ENCODE measurements at places on chromosomes 6 and 20. TPM values are rescaled to one million over a fixed set of nuclear protein-coding genes. Genes with fewer than 3 reads are reported as not detected.

SMIM28 gene
- total RNA-seq: not detected

- no peak for DNase-seq
Observed at GRCh38 chr6:170572704-170573466, 11.6 kb downstream of the PDCD2 start.

DNA sequence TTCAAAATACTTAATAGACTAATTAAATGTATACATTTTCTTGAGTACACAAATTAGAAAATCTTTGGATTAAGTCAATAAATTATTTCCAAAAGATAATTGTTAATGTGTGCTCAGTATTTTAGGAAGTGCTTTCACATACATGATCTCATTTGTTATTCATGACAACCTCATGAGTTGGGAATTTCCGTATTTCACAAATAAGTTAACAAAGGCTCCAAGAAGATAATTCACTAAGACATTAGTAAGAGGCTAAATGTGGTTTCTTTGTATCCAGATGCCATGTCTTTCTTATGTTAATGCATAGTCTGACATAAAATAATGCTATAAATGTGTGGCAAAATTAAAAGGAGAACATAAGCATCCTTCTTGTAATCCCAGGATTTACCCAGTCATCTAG is 79.5 kb upstream of the TCF21 start:
- no peak for DNase-seq

GRCh38 chr6:91812596-91813274 is 1225.9 kb upstream of the MAP3K7 start:
- DNase-seq: peak; percentile 3

GRCh38 chr20:21933526-21933925 is 228.1 kb downstream of the PAX1 start:
- DNase-seq: no peak

PRSS35 gene
- not detected for total RNA-seq

GRCh38 chr20:33857722-33858563 is 46.8 kb downstream of the CHMP4B start:
- DNase-seq: no peak

DNA sequence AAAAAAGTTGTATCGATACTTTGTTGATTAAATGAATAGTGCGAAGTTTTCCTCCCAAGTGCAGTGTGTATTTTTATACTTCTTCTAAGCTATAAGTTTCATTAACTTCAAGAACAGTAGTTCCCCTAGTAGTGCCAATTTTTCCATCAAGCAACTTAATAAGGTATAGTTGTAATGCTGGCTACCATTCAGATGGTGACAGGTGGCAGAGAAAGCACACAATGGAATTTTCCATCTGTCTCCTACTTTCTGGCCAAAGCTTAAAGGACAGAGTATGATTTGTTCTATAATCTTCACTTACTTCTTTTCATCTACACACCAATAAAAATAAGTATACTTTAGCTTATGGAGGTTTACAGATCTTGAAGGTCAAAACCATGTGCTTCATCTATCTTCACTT is 431.1 kb downstream of the NKAIN2 start:
- DNase-seq: no peak

GRCh38 chr20:4325548-4326187 is 310.3 kb upstream of the RNF24 start:
- no peak for DNase-seq

KIF6 gene
- 2.2 TPM for total RNA-seq

DNA sequence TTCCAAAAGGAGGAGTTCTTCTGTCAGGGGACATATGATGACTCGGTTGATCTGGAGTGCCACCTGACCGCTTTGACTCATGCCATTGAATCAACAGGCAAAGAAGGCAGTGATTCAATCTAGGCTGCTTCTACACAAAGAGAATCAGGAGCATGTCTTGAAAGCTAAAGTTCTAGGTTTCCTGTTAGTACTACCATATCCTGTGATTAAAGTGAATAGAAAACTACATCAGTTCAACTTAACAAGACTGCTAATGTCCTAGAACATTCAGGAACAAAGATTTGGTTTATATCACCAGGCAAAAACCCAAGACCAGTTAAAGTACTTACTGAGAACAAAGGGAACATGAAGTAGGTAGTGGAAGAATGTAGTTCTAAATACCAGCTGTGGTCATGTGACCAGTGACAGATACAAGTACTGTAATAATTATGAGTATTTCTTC is 216.8 kb upstream of the SGK1 start:
- DNase-seq: no peak

FAM184A gene
- 1.4 TPM for total RNA-seq

DNA sequence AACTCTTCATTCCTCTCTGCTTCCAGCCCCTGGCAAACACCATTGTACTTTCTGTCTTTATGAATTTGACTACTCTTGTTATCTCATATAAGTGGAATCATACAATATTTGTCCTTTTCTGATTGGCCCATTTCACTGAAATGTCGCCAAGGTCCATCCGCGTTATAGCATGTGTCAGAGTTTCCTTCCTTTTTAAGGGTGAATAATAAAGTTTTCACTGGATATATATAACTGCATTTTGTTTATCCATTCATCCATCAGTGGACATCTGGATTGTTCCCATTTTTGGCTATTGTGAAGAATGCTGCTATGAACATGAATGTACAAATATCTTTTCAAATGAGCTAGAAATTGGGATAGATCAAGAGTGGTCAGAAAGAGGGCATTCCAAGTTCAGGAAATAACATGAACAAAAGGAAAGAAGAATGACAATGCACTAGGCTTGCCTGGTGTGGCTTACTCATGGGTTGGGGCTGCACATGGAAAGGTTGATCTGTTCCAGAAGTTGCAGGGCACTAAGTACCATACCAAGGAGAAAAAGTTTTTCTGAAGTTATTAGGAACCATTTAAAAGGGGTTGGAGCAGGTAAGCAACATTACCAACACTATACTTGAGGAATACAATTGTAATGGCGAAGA is 10.0 kb upstream of the L3MBTL3 start:
- DNase-seq: no peak

LGSN gene
- total RNA-seq: 0.23 TPM

DNA sequence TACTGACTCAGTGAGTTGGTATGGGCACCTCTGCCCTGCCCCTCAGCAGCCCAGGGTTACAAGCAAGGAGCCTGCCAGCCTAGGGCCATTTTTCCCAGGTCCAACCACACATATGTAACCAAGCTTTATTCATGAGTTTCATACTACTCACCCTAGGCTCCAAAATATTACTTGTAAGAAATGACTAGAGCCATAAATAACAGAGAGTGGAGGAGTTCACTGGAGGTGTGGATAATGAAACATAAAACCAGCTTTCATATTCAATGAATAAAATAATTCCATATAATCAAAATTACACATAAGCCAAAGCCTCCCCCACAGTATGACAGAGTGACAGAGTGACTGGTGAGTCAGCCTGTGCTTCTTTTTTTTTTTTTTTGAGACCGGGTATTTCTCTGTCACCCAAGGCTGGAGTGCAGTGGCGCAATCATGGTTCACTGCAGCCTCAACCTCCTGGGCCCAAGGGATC is 229.8 kb upstream of the SASH1 start:
- no peak for DNase-seq

GRCh38 chr20:55597526-55597925 is 407.8 kb downstream of the CBLN4 start:
- DNase-seq: no peak

- no peak for DNase-seq
Observed at GRCh38 chr20:36132802-36133211, 21.7 kb upstream of the EPB41L1 start.

DNA sequence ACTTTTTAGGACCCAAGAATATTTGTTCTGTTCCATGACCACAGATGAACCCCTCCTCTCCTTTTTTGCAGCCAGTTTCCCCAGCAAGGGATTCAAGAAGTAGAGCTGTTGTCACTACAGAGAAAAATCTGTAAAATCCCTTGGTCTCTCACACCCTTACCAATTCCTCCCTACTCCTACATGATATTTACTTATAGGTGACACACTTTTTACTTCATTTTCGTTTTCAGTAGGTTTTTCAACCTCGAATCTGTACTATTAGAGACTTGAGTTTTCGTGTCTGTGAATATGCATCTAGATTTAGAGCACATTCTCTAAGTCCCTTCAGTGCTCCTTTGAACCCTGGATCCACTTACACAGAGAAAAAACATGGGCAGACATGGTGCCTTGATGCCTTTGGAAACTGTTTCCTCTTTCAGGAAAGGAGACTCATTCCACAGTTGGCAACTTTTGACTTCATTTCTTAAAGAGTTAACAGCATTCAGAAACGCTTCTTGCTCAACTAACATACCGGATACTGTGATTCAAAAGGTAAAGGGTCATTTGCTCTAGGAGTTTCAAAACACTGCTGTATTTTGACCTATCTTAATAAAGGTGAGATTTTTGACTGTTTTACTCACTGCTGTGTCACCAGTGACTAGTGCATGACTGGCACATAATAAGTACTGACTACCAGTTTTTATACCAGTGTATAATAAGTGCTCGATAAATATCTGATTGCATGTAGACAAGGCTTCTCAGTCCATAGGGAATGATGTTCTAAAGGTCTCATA is 50.6 kb downstream of the LAMA4 start:
- peak; percentile 41 for DNase-seq

ZSCAN31 gene
- 182 TPM for total RNA-seq

DNA sequence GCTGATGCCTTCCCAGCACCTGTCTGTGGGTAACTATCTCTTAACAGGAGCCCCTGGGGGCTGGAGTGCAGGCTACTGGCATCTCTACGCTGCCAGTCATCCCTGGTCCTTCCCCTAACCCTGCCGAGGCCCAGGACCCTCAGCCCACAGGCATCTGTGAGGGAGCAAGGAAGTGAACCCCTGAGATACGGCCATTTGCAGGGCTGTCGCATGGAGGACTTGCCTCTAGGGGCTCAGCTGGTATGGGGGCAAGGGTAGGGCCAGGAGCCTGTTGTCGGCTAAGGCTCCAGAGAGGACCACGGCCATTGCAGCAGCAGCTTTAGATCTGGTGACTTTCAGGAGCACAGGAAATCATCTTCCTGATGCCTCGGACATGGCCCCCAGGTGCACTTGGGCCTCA is 49.7 kb downstream of the MAP3K4 start:
- DNase-seq: no peak

BPI gene
- 0.10 TPM for total RNA-seq

GRCh38 chr6:63844287-63844686 is 208.7 kb downstream of the PHF3 start:
- DNase-seq: peak; percentile 11

DNA sequence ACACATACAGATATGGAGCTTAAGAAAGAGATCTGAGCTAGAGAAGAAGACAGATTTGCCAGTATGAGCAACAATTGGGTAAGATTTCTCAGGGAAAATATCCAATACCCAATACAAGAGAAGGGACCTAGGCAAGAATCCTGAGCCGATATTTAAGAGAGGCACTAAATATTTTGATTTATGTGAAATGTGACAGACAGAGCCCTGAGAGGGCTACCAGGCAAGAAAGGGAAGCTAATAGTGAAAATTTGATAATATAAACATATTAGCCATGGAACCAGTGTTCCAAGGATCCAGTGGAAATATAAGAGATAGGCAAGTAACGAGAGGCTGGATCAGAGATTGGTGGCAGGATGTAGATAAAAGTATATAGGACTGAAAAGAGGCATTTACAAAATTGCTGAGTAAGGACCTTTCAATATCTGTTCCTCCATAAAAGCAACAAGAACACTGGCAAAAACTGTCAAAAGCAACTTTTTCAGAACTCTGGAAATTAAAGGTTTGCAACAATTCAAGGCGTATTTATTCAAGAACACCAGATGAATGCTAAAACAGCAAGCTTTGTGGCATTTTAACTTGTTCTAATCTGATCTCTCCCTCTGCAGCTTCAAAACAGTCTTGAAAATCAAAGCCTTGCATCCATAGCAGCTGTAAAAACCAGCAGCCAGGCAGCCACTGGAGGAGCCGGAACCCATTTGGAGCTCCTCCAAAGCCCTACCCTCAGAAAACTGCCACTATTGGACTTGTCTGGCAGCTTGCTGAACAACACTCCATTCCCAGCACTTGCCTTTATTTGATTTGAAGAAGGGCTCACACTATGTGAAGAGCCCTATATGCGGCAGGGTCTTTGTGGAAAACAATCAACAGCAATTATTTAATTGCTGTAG is 58.8 kb downstream of the REV3L start:
- peak; percentile 8 for DNase-seq

ABCC10 gene
- 6.9 TPM for total RNA-seq

DNA sequence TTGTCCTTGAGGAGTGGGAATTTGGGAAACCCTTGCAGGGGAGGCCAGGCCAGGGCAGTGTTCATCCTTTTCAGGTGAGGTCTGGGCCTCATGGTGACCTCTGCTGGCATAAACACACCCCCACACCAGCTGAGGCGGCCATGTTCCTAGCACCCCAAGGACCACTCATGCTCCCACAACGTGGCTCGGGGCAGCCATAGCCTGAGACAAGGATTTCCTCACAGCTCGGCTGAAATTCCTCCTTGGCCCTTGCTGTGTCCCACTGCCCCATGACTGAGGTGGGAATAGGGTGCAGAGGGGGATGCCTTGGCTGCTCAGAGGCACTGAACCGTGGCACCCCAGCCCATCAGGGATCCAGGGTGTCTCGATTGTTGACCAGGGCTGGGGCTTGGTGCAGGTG is 27.3 kb upstream of the SPDEF start:
- DNase-seq: no peak

DNA sequence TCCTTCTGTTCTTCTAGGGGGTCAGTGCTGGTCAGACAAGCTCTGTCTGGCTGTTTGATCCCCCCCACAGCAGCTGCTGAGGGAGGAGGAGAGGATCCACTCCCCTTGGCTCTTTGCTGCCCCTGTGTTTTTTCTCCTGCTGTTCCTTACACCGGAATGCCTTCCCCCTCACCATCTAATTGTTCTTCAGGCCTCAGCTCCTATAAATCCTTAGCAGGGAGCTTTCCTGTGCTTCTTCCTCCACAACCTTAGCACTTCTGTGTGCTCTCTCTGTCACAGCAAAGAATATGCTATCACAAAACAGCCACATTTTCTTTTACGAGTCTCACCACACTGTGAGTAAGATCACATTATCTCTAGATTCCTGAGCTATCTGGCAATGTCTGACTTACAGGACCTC is 196.6 kb downstream of the OTOR start:
- no peak for DNase-seq

TAF4 gene
- total RNA-seq: 2.0 TPM

DNA sequence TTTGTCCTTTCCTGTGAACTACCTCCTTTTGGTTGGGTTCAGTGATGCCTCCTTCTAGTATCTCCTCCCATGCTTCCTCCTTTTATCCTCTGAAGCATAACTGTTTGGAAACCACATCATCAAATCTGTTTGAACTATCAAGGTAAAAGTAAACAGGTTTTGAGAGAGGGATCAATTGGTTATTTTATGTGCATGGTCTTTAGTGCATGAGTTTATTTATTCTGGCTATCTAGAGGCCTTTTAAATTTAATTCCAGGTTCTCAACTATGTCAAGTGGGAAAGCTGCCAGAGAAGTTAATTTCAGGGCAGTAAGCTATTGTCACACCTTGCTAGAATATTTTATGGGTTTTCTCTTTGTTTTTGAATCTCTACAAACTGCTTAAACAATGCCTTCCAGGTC is 54.1 kb downstream of the WASF1 start:
- DNase-seq: no peak

GRCh38 chr20:62816884-62817873 is at the start of gene COL9A3:
Gene COL9A3, plus strand, starts transcription at chr20:62817050. Its CDS starts 15 bp downstream, at chr20:62817065.
- no peak for DNase-seq

ETV7 gene
- 0.99 TPM for total RNA-seq

GRCh38 chr6:89352278-89353117 is at the start of gene UBE2J1:
Gene UBE2J1, minus strand, starts transcription at chr6:89352722. Its CDS starts 153 bp downstream, at chr6:89352569.
- peak; percentile 47 for DNase-seq

SLC52A3 gene
- total RNA-seq: not detected

GRCh38 chr6:9634776-9635175 is 780.1 kb downstream of the TFAP2A start:
- no peak for DNase-seq
